ENCODE measurements at places on chromosomes 7 and 10. TPM values are rescaled to one million over a fixed set of nuclear protein-coding genes. Genes with fewer than 3 reads are reported as not detected.

- H3K27me3 ChIP-seq, result no peaks in the 10 kb centered on the region
- H3K36me3 ChIP-seq, result no peaks in the 10 kb centered on the region
- no peak overlapping the region for H3K4me3 ChIP-seq
- H3K4me1 ChIP-seq, result no peaks in the 10 kb centered on the region
- H3K27ac ChIP-seq, result no peak overlapping the region
Measured at GRCh38 chr7:11294218-11294617, 320.5 kb downstream of the PHF14 start.

The MOSPD3 gene
- total RNA-seq, result 11.4 TPM

- H3K4me1 ChIP-seq, result peaks cover 4% of the 10 kb centered on the region
- no peak overlapping the region for H3K4me3 ChIP-seq
- H3K27me3 ChIP-seq, result no peaks in the 10 kb centered on the region
- DNase-seq, result no peak
- H3K36me3 ChIP-seq, result no peaks in the 10 kb centered on the region
Measured at GRCh38 chr7:95690367-95690947, 81.9 kb upstream of the DYNC1I1 start.

DNA sequence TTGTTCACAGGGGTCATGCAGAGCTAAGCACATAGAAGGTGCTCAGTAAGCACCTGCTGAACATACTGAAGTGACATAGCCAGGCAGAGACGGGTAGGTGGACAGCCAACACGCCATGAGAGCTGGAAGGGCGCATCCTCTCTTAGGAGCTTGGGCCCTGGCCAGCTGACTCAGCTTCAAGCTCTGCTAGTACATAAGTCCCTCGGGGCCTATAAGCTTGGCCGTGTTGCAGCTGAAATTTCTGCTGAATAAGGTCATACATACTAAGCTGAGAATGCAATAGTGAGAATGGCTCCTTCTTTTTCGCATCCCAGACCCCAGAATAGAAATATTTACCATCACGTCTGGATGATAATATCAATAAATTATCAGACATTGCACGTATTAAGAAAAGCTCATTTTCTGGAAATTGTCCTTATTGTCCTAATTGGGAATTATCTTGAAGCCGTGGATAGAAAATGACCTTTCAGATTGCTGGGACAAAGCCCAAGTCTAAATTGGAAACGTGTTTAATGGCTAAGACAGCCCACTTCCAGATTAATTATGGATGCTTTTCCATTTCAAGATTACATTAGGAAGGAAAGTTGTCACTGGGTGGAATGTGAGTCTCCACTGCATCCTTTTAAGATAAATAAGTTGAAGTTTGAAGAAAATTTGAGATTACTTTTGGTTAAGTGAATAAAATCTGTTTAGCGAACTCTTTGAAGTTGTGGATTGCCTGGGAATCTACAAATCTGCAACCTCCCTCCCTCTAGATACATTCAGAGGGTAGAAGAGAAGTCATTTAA, 287.1 kb upstream of the C7orf33 start:
- H3K27me3 ChIP-seq, result no peaks in the 10 kb centered on the region
- DNase-seq, result peak; percentile 86
- peaks cover 17% of the 10 kb centered on the region for H3K4me1 ChIP-seq
- no peaks in the 10 kb centered on the region for H3K36me3 ChIP-seq

- H3K36me3 ChIP-seq, result no peaks in the 10 kb centered on the region
- H3K4me1 ChIP-seq, result no peaks in the 10 kb centered on the region
- H3K27ac ChIP-seq, result no peak overlapping the region
- H3K4me3 ChIP-seq, result no peak overlapping the region
- no peak for DNase-seq
- H3K27me3 ChIP-seq, result no peaks in the 10 kb centered on the region
Measured at GRCh38 chr10:114611617-114612016, 46.5 kb downstream of the ABLIM1 start.

The CCDC186 gene
- 17.6 TPM for total RNA-seq

Measured in sigmoid colon (tissue), 7 donors.